Fibroblast of skin of left quadriceps (primary cell): ENCODE measurements at places on chromosomes 5 and 9.

DNA sequence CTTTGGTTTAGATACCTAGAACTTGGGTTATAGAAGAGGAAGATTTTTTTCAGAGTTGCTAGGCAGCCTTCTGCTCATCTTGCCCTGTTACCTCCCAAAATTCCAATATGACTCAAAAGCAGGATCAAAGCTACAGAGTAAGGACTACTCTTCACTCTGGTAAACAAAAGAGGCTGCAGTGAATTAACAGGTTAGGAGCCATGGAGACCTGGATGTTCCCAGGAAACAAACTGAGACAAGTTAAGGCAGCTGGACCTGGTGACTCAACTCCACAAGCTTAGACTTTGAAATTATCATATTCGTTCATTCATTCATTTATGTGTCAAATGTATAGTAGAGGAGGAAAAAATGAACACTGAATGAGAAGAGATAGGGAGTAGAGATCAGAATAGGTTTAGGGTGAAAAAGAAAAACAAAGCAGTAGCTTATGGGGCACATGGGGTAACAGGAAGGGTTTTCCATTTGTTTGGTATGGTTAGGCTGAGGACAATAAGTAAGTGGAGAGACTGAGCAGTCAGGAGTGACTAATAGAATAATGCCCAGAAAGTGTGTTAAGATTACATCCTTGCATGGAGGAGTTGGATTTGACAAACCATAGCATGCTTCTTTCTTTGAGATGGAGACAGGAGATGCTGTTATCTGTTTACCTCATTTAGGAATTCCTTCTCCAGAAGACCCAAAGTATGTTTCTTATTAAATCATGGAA, 464.0 kb upstream of the ZNF608 start:
- DNase-seq = no peak

DNA sequence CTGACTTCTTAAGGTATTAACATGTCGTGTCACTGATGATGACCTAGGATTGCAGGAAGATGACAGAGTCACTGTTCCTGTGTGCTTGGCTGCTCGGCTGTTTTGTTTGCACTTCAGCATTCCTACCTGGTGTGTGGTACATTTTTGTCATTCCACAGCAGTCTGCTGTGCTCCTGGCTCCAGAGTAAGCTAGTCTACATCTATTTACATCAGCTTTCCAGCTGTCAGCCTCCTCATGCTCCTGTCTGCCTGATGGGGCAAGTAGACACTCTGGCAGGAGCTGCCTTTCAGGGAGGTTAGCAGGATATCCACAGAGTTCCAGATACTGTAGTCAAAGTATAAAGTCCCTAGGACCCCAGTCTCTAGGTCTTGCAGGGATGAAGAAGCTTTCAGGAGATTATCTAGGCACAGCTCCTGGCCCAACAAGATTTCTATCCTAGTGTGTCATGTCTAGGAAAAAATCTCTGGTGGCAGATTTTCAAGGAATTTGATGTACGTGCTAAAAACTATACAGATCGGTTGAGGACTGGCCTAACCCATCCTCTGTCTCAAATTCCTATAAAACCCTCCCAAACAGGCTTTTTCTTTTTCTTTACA, 28.4 kb downstream of the RUSC2 start:
- DNase-seq = peak; percentile 89

DNA sequence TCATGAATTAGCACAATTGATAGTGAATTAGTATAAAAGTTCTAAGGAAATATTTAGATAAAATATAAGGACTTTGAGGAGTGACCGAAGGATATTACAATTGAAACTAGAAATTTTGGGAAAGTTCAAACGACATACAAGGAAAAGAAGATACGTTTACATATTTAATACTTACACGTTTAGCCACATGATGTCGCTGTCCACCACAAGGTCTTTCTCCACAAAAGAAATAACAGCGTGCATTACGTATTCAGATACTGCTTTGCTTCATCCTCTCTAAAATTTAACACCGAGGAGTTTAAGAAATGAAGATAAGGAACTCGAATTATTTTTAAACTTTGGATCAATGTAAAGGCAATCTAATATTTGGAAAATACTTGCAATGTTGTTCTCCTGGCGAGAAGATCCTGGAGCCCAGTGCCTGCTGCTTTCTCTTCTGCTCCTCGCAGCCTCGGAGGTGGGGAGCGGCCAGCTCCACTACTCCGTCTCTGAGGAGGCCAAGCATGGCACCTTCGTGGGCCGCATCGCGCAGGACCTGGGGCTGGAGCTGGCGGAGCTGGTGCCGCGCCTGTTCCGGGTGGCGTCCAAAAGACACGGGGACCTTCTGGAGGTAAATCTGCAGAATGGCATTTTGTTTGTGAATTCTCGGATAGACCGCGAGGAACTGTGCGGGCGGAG, at the start of gene PCDHA3:
Gene PCDHA3, plus strand, starts transcription at position 242 of the 678 bp plus-strand sequence.
- no peak for DNase-seq

GRCh38 chr9:100426189-100426529, 784 bp upstream of the MSANTD3 start:
- peak; percentile 19 for DNase-seq

DNA sequence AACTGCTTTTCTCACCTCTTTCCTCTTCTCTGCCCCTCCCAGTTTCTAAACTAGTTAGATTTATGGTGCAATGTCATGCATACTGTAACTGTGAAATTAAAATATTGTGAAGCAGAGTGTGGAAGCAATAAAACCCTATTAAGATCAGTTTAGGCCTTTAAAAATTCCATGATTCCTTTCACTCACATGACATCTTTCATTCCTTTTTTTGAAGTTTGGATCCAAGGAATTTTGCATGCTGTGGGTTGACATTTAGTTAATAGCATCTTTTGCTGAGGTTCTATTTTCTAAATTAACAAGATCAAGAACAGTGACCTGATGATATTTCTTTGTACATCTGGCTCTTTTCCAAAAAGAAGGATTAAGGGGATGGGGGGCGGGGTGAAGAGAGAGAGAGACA, 13.7 kb downstream of the FOXD1 start:
- DNase-seq = no peak

DNA sequence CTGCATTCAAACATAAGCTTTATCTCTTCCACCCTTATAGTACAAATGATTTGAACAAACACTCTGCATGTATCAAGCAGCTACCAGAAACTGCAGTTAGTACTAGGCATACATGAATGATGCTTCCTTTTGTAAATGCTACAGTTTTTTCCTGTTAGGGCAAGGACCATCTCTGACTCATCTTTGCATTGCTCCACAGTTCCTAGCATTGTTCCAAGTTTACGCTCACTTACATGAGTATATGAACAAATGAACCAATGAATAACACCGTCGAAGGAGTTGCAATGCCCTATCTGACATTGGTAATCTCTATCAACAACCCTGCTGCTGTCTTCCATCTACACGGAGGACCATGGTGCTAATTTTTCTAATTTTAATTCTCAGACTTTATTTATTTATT, 2.1 kb upstream of the ALDH7A1 start:
- peak; percentile 25 for DNase-seq

DNA sequence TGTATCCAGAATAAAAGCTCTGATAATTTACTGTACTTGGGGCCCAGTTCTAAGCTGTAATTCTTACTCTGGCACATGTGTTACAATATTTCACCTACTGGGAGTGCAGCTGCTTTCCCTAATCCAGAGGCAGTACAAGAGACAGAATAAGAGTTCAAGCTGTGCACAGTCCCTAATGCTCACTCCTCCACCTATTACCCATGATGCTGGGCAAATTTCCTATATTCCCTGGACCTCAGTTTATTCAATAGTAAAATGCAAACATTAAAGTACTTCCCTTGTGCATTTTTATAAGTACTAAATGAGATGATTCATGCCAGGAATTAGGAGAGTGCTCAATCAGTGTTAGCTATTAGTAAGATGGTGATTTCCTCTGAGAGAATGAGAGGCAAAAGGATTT, 28.0 kb upstream of the TAF11L2 start:
- DNase-seq = no peak

- no peak for DNase-seq
Observed at GRCh38 chr5:106092455-106092854, 1578.3 kb downstream of the EFNA5 start.

- DNase-seq = no peak
Observed at GRCh38 chr5:150258130-150258529, 31.4 kb downstream of the CAMK2A start.

- no peak for DNase-seq
Observed at GRCh38 chr5:136012041-136012804, 16.6 kb upstream of the TGFBI start.

GRCh38 chr5:170510559-170510958, 6.7 kb downstream of the KCNIP1 start:
- DNase-seq = no peak

DNA sequence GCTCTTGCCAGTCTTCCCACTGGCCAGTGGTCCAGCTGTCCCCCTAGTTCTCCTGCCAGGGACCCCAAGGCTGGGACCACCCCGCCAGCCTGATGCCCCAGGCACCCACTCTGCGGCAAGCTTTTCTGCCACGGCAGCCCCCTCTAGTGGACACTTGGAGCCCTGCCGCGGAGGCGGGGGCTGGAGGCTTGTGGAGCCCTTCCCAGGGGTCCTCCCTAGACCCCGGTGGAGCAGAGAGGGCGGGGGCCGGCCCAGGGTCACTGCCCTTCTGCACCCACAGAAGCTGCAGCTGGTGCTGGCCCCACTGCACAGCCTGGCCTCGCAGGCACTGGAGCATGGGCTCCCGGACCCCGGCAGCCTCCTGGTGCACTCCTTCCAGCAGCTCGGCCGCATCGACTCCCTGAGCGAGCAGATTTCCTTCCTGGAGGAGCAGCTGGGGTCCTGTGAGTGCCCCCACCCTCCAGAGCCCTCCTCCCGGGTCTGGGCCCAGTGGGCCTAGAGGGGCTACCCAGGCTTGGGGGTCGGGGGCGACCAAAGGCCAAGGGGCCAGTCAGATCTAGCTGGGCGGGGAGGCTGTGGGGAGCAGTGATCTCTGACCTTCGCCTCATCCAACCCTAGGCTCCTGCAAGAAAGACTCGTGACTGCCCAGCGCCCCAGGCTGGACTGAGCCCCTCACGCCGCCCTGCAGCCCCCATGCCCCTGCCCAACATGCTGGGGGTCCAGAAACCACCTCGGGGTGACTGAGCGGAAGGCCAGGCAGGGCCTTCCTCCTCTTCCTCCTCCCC, 9.1 kb downstream of the EGFL7 start:
- no peak for DNase-seq

DNA sequence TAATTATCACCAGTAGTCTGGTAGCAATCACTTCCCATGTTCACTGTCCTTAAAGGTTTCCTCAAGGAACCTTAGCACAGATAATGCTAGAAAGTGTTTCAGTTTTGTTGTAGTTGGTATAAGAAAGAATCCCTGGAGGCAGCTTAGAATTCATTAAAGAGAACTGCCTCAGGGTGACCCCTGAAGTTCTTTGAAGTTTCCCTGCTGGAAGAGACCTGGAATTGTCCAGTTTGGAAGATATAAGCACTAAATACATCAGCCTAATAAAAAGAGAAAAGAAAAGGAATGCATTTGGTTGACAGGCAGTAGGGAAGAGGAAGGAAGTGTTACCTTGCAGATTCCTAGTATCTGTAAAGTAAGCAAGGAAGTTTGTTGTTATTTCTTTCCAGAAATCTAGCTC, 999.6 kb upstream of the DMAC1 start:
- DNase-seq = no peak

GRCh38 chr9:74589576-74589975, 92.4 kb downstream of the RORB start:
- no peak for DNase-seq

- DNase-seq = peak; percentile 51
Observed at GRCh38 chr5:151659001-151659754, 27.5 kb downstream of the SPARC start.

- no peak for DNase-seq
Observed at GRCh38 chr9:133667759-133668450, 31.7 kb downstream of the DBH start.

- DNase-seq = no peak
Observed at GRCh38 chr9:81601639-81602623, 87.4 kb downstream of the TLE1 start.

- DNase-seq = no peak
Observed at GRCh38 chr9:2824564-2824963, 19.3 kb downstream of the PUM3 start.

DNA sequence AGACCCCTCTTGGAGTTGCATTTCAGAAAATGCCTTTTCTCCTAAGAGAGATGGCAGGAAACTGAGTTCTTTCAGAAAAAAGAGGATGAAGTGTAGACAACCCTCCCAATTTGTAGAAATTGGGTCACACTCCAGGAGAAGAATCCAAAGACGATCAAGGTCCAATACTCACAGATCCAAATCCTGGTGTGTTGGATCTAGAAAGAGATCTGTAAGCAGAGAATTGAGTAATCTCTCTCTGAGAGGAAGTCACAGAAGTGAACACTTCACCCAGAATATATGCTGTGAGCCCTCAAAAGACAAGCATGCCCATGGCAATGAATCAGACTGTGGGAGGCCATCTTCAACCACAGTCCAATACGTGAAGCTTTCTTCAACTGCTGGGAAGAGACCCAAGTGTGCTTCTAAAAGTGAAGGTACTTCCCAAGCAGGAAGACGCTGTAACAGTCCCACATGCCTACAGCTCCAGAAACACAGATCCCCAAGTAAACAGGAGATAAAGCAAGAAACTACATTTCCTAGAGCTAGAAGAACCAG, 182.7 kb downstream of the SMC2 start:
- peak; percentile 30 for DNase-seq

DNA sequence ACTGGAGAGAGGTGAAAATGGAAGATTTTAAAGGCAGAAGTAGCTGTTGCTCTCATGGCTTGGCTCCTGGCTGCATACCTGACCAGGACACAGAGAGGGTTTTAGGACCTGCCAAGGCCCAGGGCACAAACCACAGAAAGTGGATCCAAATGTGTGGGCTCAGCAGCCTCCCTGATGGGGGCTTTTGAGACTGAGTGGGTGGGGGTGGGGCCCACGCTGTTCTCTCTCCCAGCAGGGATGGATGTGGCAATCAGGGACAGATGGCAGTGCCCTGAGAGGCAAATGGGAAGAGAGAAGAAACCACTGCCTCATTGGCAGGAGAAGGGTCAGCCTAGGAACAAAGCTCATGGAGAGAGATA, 34.9 kb upstream of the TIFAB start:
- DNase-seq = no peak

DNA sequence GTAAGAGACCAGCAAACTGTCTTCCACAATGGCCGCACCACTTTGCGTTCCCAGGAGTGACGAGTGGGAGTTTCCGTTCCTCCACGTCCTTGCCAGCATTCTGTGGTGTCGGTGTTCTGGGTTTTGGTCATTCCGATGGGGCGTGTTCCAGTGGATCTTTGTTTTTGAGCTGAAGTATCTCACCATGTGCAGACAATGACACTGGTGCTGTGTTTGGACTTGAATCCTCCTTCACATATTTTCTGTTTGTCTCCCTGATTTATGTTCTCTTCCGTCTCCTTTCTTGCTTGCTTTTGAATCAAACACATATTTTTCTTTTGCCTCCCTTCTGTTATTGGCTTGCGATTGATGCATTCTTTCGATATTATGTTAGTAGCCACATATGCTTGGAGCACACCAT, 60.8 kb upstream of the IRX4 start:
- no peak for DNase-seq

GRCh38 chr5:75279321-75279720, 42.6 kb upstream of the ANKRD31 start:
- no peak for DNase-seq

- DNase-seq = no peak
Observed at GRCh38 chr9:4781408-4781807, 11.3 kb upstream of the RCL1 start.
